NCI-H2227 treated with DMSO at 0.1 percent for 48 hours (cell line): ENCODE measurements at places on chromosomes 12 and 14.

DNA sequence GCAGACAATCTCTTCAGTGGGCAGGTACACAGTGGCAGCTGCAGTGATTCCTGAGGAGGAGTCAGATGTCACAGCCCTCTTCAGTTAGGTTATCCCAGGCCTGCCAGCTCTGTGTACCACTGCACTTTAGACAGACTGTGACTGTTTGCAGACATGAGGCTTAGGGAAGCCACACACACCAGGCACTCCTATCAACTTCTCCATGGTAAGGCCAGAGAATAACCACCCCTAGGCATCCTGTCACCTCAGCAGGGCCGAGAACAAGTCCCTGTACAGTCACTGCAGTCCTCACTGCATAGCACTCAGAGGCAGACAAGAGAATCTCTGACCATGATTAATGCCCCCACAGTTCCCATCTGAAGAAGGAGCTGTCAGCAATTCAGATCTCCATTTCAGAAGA lies 296.5 kb downstream of the GALC start:
- no peak for DNase-seq

GRCh38 chr14:95906591-95906990 lies 30.0 kb downstream of the TUNAR start:
- no peak for DNase-seq

- DNase-seq = no peak
Observed at GRCh38 chr12:57479376-57480115, at the start of gene ARHGAP9. ARHGAP9 (minus strand) TSS chr12:57479866; CDS start chr12:57479406, 460 bp downstream.

- no peak for DNase-seq
Observed at GRCh38 chr12:69686731-69687130, 12.4 kb downstream of the BEST3 start.

GRCh38 chr14:56760164-56760914 lies 49.9 kb downstream of the OTX2 start:
- peak; percentile 79 for DNase-seq

GRCh38 chr12:122052285-122052684 lies 26.3 kb upstream of the MLXIP start:
- DNase-seq = no peak
